ENCODE measurements at places on chromosomes 11 and 22.

GRCh38 chr11:79438631-79439409 is 2.0 kb downstream of the TENM4 start:
- DNase-seq, result no peak

GRCh38 chr11:74338963-74339362 is 27.5 kb upstream of the P4HA3 start:
- DNase-seq, result no peak

- no peak for DNase-seq
Measured at GRCh38 chr11:21411597-21411996, 742.2 kb downstream of the NELL1 start.

DNA sequence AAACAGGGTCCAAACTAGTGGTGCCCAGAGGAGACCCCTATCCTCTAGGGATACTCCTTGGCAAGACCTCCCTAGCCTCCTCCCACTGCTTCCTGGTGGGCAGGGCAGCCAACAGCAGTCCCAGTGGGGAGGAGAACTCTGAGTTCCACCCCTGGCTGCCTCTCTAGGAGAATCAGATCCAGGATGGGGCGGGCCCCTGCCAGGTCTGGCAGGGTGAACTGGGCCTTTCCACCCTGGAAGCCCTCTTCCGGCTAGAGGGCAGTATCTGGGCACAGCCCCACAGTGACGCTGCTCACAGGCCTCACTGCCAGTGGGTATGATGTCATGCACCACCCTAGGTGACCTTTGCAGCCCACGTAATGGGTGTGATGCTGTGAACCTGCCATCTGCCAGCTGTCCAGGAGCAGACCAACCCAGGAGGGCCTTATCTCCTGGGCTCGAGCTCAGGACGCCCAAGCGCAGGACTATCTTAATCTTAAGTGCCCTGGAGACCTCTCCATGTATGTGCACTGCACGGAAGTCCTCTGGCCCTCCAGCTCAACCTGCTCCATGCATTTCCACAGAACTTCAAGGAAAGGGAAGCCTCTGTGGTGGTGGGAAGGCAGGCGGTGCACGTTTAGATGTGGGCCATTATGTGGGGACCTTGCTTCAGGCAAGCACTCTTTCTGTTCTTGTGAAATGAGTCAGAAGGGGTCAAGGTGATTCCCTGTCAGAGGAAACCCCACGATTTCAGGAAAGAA is 31.8 kb upstream of the FCHSD2 start:
- DNase-seq, result no peak

- DNase-seq, result no peak
Measured at GRCh38 chr11:108947654-108948570, 283.0 kb downstream of the DDX10 start.

- DNase-seq, result no peak
Measured at GRCh38 chr11:126978911-126979310, 21.7 kb downstream of the KIRREL3 start.

DNA sequence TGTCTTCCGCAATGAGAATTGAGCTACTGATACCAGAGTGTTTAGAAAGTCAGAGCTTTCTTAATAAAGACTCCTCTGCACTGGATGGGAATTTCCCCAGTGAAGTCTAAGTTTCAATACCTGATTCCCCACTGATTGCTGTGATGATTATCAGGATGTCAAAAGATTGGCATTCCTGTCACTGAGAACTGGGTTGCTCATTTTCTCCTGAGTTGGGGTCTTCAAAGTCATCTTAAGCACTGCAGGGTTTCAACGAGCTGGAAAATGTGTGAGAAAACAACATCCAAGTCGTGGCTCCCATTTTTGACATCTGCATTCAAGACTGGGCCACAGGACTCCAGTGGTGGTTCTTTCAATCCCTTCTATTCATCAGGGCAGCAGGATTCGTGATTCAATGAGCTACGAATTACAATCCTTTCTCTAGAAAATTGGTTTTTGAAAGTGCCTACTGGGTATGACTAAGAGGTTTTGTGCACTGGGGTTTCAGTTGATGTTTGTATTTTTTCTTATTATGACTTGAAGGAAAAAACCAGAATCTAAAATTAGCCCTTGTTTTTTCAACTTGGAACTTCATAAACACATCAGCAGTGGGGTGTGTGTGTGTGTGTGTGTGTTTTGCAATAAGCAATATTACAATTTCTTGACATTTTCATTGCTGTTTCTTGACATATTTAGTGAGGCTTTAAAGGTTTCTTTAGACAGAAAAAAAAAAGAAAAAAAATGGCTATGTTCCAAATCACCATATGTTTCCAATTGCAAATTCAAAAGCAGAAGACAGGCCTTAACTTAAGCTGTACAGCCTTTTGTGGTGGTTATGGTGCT is 233.0 kb downstream of the FAM76B start:
- no peak for DNase-seq

DNA sequence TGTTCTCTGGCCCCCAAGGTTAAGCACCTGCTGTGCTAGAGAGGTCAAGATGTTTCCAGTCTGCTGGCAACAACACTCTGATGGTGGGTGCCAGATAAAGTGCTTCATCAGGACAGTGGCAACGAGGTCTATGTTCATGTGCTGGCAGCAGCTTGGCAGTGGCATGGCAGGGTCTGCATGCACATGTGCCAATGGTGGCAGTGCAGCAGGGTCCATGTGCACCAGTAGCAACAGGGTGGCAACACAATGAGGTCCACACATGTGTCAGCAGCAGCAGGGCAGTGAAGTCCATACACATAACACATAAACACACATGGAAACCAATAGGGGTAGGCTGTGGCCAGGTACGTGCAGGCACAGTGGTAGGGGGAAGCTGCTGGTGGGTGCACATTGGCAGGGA is 48.4 kb upstream of the FAR1 start:
- no peak for DNase-seq

GRCh38 chr11:134725716-134726639 is 313.9 kb upstream of the B3GAT1 start:
- no peak for DNase-seq

- no peak for DNase-seq
Measured at GRCh38 chr11:113519989-113520613, 44.9 kb upstream of the DRD2 start.

DNA sequence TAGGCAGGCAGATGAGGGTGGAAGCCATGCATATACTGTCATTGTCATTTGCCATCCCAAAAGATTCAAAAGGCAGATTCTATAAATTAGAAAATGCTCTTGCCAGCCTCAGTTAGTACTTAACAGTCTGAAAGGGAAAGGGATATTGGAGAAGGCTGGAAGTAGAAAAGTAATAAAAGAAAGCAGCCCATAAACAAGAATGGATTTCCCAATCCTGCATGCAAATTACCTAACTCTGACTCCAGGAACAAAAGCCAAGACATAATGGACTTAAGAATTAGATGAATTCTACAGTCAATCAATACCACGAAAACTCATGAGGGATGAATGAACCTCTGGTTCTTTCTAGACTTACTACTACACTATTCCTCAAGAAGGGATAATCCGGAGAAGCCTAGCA is 5.9 kb downstream of the PAK1 start:
- DNase-seq, result no peak

- no peak for DNase-seq
Measured at GRCh38 chr22:35394011-35394312, 6.0 kb upstream of the MCM5 start.

GRCh38 chr11:18865951-18866350 is 73.3 kb downstream of the MRGPRX1 start:
- no peak for DNase-seq

DNA sequence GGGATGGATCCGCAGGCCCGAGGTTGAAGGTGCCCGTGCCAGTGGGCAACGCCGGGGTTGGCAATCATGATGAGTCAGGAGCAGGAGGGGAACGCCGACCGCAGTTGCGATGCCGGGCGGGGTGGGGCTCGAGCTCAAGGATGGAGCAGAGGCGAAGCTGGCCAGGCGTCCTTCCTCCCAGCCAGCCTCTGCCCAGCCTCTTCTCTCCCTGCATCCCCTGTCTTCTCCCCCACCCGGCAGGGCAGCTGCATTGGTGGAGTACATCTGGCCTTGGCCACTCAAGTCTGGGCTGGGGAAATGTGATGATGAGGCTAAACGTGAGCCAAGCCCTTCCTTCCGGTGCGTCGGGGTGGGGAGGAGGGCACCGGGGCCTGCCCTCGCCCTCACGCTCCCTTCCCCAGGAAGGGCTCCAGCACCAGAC is 3.9 kb downstream of the IFITM10 start:
- no peak for DNase-seq

GRCh38 chr11:69157156-69157821 is 1.6 kb downstream of the SMIM38 start:
- no peak for DNase-seq

DNA sequence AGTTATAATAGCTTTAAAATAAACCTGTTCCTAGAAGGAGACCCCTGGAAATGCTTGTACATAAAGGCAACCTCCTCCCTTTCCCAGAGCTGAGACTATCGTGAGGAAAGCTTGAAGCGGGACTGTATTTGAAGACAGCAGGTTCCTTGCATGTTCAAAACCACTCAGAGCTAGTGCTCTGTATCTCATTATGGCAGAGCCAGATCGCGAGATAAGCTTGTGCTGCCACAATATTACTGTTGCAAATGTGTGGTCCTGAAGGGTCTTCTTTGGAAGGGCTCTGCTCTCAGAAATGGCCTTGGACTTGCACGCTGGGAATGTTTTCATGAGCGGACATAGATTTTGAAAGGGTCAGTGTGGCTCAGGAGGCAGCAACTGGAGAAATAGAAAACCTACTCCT is 168.2 kb downstream of the KIRREL3 start:
- no peak for DNase-seq

DNA sequence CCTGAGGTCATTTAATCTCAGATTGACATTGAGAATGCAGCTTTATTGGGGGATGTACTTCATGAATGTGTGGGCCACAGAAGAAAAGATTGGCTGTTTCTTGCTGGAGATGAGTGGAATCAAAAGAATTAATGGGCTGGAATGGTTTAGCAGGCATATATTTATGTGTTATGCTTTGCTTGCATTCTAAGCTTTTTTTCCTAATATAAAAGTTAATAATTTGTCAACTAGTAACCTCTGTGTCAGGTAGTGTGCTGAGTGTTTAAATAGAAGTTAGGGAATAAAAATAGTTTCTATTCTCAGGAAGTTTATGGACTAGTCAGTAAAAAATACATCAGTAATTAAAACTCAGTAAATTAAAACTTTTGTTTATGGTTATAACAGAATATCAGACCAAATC is 67.4 kb upstream of the PRODH start:
- DNase-seq, result no peak

GRCh38 chr11:44814881-44815592 is 88.3 kb downstream of the TSPAN18 start:
- DNase-seq, result no peak

DNA sequence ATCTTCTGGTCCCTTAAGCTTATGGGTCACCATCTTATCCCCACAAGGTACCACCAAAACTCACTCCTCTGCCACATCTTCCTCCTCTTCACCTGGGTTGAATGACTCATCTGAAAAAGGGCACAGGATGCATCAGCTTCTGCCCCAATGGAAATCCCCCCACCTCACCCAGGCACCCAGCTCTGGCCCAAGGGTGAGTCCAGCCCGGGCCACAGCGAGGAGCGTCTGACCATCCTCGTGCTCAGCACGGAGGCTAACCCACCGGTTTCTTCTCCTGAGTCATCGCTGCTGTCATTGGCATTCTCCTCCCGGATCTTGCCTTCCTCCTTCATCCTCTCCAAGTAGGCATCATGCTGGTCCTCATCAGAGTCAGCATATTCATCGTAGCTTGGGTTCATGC is 5.3 kb upstream of the TNKS1BP1 start:
- DNase-seq, result no peak

- DNase-seq, result no peak
Measured at GRCh38 chr11:62353841-62354240, 16.6 kb downstream of the ASRGL1 start.

DNA sequence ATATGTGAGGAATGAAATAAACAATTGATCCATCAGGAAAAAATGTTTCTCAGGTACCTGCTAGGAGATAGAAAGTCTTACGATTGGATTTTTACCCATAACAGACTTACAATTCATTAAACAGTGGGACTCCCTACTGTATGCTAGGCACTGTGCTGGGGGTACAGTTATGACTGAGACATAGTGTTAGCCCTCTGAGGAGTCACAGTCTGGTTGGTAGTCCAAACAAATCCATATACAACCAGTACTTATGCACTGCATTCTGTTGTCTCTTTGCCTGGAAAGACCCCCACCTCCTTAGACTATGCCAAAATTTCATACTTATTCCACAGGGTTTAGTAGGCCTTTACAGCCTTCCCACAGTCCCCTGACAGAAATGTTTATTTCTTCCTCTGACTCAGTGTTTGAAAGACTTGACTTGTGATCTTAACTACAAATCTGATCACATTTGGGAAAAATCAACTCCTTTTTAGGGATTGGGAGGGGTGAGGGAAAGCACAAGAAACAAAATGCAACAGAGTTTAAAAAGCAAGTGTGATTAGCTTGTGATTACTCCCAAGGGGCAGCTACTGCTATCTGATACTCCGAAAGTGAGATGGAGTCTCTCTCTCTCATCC is 69.4 kb upstream of the HORMAD2 start:
- no peak for DNase-seq

GRCh38 chr11:33912405-33913361 is 20.8 kb upstream of the LMO2 start:
- DNase-seq, result no peak

- no peak for DNase-seq
Measured at GRCh38 chr22:39241794-39242594, 2.8 kb downstream of the PDGFB start.

- DNase-seq, result no peak
Measured at GRCh38 chr11:61881397-61881796, 9.9 kb downstream of the FADS3 start.

- DNase-seq, result no peak
Measured at GRCh38 chr11:95138448-95138847, 48.8 kb downstream of the ENDOD1 start.

DNA sequence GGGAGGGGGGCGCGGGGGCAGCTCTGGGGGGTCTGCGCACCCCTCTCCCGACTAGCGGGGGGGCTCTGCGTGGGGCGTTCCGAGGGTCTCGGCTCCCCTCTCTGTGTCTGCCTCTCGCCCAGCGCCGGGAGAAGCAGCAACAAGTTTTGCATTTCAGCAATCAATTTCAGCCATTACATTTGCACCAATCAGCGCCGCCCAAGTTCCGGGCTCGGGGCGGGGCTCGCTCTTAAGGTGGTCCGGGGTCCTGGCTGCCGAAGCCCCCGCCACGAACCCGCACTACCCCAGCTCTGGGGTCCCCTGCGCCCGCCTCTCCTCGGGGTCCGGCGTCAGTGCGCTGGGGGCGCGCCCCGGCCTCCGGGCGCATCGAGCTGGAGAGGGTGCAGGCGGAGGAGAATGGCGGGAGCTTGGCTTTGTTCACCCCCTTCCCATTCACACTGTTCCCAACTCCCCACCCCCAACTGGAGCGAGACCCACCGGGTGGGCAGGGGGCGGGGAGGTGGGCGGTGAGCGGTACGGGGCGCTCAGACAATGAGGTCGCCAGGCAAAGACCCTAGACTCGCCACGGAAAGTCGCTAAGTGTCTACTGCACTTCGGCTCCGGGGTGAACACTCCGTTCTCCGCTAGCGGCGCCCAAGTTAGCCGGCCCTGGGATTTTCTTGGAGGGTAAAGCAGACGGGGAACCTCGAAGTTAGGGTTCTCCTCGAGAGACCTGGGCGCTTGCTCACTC is at the start of gene MN1:
MN1 (minus strand) TSS at position 141 of the 730 bp plus-strand sequence. CDS start 1,213 bp downstream, outside the sequence.
- DNase-seq, result no peak

- no peak for DNase-seq
Measured at GRCh38 chr22:36336246-36337182, 51.3 kb downstream of the MYH9 start.
